GOT3 (cell line): ENCODE measurements at places on chromosomes 2 and 18.
A peak's percentile ranks its signal among the peaks of the same experiment; 100 is the strongest.

- no peak for DNase-seq
Measured at GRCh38 chr2:136395582-136395981, 277.6 kb upstream of the CXCR4 start.

GRCh38 chr2:103287746-103288145, 525.9 kb downstream of the TMEM182 start:
- DNase-seq: no peak

DNA sequence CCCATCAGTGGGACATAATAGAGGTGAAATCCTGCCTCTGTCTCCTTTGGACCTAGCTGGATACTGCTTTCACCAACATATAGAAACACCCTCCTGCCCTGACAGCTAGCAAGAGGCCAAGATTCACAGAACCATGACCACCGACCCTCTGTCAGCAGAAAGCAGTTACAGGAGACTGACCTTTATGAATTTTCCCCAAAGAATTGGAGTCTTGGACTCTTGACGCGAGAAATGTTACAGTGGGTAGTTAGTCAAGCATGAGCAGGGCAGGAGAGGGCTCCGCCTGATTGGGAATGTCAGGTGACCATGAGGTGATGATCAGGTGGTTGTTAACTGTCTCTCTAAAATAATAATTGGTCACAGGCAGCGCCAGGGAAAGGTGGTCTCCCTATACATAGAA, 1002.3 kb downstream of the TDRD15 start:
- no peak for DNase-seq

DNA sequence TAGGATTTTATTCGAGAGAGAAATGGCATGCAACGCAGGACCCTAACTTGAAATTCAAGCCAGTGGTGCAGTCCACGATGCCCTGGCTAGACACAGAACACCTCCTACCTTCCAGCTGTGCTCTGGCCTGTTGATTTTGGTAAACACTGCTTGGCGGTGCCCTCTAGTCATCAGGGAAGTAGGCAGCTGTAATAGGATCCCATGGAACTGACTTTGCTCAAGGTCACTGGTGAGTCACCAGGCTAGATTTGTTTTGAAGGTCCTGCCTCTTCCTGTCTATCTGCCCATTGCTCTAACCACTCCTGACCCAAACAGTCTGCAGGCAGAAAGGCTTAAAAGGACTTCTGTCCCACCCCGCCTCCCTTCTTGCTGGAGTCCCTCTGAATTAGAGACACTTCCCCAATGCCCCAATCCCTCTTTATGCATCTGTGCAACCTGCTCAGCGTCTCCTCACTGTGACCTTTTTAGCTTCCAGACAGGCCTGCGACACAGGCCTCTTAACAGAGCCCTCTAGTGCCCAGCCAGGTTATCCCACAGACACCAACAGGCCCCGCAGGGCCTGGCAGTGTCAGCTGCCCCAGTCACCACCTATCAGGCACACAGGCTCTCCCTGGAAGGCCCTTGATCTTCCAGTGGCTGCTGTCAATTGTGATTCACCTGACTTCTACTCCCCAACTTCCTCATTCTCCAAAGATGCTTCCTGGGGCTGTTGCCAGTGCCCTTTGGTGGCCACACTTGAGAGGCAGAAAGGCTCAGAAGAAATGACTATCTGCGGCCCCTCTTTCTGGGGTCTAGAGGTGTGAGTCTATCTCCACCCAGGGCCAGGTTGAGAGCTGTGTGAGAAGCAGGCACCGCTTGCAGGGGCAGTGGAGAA, 5.2 kb downstream of the TMEM127 start:
- no peak for DNase-seq

DNA sequence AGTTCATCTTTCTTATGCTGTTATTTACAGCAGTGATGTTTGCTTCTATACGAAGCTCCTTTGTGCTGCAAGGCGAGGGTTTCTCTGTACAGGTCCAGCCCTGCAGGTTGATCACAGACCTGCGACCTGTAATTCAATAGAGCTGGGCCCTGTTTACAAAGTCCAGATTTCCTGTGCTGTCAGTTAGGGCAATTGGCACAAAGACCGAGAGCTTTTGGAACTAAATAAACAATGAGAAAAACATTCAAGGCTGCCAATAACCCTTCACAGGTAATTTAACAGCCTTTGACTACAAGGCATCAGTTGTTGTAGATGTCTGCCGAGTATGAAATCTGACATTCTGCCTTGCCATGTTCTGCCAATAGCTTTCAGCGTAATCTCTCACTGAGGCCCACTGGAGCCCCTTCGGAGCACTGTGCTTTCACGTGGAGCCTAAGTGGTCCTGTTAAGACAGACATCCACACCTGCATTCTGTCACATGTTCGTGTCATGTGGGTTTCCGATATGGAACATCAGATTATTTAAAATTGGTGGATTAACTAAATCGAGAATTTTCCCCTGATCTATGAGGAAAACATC, 232.5 kb downstream of the PTGR3 start:
- DNase-seq: no peak

DNA sequence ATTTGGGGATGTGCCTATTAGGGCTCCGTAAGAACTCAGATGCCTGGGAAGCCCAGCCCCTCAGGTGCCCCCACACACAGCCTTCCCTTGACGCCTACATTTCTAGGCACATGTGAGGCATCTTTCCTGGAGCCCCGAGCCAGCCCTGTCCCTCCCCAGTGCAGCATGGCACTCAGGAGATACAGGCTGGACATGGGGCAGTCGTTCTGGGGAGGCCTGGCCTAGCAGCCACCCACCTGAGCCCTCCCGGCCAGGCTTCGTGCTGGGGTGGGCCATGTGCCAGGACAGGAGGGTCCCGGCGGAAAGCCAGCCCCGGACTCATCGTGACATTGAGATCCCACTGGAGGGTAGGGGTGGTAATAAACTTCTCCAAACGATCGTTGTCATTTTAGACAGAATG, 15.2 kb downstream of the BOK start:
- DNase-seq: no peak

- DNase-seq: no peak
Measured at GRCh38 chr18:34280000-34280399, 55.3 kb upstream of the NOL4 start.

DNA sequence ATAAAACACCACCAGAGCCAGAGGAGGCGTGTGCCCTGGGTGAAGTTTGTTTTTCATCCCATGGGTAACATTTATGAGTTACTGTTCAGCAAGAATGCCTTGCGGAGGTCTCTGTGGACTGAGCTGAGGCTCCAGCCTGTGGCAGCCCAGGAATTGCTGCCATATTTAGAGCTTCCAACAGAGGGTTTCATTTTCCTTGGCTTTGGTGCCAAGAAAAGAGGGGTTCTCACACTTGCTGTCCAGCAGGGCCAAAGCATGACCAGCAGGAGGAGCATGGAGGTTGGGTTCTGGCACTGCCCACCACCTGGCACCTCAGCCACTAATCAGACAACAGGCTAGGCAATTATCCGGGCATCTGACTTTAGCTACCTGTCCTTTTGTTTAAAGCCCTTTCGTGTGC, 36.7 kb downstream of the EPAS1 start:
- no peak for DNase-seq

- DNase-seq: no peak
Measured at GRCh38 chr2:47490406-47490805, 87.5 kb downstream of the MSH2 start.

GRCh38 chr2:190641469-190641868, 7.4 kb upstream of the NAB1 start:
- no peak for DNase-seq

DNA sequence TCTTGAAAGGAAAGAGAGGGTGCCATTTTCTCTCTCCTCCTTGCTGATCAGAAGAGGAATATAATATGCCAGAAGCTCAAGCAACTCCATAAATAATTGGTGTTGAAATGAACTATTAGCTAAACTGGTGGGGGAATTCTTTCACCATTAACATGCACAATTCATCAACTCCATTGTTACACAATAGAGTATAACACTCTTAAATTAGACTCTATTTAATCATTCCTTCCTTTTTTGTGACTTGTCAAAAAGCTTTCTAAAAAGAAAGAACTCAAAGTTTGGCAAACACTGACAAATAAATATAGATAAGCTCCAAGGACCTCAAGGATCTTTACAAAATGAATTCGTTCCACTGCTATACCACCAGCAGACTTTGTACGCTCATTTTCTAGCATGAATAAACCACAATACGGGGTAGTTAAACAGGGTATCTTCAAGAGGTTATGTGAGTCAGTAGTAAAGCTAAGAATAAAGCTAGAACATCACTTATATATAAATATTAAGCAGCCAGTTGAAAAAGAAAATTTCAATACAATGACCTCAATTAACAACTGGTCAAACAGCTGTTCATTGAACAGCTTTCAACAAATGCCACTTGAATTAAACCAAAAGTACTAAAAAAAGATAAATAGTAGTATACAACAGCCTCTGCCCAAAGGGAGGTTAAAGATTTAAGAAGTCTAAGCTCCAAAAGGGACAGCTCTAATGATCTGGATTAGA, 6.4 kb downstream of the TRAK2 start:
- DNase-seq: no peak

DNA sequence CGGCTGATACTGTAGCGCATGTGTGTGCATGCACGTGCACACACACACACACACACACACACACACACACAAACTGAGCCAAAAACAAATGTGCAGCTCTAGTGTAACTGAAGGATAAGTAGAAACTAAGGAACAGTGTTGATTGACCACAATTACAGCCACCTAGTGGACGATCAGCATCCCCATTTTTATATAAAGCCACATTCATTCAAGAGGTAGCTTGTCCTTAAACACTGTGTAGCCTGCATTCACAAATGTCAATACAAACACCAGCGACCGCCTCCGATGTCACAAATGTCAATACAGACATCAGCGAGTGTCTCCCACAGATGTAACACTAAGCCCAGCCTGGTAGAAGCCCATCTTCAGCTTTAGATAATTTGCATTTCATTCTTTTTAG, 167.4 kb downstream of the PTGR3 start:
- no peak for DNase-seq

DNA sequence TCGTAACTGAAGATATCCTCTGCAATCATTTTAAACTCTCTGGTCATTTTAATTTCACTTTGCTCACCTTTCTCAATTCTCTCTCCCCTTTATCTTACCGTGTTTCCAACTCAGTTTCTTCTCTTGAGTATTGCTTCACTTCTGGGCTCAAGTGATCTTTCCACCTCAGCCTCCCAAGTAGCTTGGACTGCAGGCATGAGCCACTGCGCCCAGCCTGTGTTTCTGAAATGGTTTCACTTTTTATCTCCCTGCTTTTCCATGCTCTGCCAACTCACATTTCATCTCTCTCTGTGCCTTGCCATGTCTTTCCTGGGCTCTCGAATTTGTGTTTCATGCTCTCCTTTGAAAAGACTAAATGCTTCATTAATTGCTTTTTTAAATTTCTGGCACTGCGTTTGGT, 30.5 kb upstream of the TMEM131 start:
- no peak for DNase-seq

- no peak for DNase-seq
Measured at GRCh38 chr2:214079032-214079431, 331.8 kb upstream of the VWC2L start.

DNA sequence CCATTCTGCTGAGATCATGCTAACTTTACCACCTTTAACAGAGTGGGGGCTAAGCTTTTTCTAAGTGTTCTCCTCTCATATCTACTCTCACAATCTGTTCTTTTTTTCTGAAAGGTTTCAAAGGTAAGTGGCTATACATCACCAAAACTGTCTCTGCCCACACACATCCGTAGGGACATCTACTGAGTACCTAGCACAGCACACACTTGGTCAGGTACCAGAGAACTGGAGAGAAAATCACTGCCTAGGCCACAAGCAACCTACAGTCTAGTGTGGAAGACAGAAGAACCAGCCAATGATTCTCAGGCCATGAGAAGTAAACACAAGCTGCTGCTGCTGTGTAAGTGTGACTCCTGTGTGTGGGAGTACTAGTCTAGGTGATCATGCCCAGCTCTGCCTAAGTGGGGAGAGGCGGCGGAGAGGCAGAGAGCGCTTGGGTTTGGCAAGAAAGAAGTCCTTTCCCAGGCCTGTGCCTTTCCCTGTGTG, 176.1 kb upstream of the ZFP36L2 start:
- DNase-seq: no peak

GRCh38 chr2:15777795-15778371, 162.5 kb upstream of the MYCN start:
- no peak for DNase-seq

DNA sequence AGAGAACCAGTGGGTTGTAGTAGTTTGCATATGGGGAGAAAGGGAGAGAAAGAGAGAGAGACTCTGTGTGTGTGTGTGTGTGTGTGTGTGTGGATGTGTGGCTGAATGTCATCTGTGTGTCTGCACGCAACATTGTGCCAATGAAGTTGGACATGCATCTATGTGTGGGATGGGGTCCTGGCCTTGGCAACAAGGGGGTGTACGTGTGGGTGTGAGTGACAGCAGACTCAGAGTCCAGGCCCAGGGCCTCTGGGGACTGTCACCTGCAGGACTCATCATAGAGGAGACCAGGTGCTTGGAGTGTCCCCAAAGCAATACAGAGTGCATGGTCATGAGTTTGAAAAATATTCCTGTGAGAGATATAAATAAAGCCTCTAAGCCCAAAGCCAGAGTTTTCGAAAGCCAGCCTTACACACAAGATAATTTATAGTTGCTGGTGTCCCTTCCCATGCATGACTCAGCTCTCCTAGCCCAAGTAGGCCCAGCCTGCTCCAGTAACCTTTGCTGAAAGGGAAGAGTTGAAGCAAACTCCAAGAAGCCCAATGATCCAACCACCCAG, 59.9 kb downstream of the TNP1 start:
- DNase-seq: peak; percentile 5

DNA sequence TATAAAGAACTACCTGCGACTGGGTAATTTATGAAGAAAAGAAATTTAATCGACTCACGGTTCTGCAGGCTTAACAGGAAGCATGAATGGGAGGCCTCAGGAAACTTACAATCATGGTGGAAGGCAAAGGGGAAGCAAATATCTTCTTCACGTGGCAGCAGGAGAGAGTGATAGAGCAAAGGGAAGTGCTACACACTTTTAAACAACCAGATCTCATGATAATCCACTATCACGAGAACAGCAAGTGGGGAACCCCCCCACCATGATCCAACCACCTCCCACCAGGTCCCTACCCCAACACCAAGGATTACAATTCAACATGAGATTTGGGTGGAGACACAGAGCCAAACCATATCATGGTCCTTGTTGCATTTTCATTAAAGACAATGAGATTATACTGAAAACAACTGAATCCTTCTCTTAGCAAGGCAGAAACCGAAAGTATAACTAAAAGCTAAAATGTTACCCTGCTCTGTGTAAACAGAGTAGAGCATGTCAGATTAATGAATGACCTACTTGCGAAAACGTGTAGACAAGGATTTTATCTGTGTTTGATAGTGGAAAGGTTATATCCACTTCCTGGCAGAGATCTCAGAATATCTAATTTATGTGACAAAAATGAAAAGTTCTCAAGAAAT, 60.1 kb upstream of the RBBP8 start:
- no peak for DNase-seq

DNA sequence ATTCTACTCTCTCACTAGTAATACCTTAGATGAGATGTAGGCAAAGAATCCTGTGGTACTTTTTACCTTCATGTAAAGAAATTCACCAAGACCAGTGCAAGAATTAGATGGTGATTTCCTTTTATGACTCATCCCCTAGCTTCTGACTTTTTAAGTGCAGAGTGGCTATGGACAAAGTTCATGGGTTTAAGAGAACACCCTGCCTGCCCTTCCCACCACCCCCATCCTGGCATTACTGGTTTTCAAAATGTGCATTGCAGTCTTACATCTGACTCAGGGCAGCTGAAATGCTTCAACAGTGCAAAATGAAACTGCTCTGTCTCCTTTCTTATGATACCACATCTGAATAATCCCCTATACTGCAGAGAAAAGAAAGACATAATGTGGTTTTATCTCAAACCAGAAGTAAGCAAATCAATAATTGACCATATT, 22.6 kb downstream of the MAIP1 start:
- DNase-seq: peak; percentile 2

- DNase-seq: no peak
Measured at GRCh38 chr18:49360582-49360981, 99.9 kb downstream of the DYM start.
